Stimulated activated CD4-positive, alpha-beta T cell treated with anti-CD3 and anti-CD28 coated beads, Interleukin-1b, Interleukin-23, amount 100 ng/mL, for 48 hours (primary cell): ENCODE measurements at places on chromosomes 1 and 21.

DNA sequence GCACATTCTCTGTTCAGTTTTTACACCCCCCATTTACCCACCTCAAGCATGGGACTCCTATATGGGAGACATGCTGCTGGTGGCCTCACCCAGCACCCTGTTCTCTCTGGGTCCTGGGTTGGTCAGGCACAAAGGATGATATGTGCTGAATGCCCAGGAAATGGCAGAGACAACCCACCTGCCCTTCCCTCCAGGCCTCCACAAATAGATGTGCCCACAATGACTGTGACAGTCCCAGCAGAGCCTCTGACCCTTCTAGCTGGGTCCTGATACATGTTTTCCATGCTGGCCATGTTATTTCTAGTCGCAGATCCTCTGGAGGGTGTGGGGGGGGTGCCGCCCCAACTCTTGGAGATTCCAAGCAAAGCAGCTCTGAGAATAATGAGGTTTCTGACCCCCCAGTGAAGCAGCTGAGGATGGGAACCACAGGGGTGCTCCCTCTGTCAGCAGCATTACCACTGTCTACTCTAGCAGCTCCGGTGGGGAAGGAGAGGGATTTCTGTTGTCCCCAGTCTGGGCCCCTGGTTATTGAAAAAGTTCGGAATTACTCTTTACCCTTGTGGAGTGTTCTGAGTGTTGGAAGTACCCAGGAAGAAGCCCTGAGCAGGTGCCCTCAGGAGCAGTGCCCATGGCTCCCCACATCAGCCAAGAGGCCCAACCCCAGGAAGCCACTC is 1.2 kb upstream of the CCDC28B start:
- DNase-seq = no peak

DNA sequence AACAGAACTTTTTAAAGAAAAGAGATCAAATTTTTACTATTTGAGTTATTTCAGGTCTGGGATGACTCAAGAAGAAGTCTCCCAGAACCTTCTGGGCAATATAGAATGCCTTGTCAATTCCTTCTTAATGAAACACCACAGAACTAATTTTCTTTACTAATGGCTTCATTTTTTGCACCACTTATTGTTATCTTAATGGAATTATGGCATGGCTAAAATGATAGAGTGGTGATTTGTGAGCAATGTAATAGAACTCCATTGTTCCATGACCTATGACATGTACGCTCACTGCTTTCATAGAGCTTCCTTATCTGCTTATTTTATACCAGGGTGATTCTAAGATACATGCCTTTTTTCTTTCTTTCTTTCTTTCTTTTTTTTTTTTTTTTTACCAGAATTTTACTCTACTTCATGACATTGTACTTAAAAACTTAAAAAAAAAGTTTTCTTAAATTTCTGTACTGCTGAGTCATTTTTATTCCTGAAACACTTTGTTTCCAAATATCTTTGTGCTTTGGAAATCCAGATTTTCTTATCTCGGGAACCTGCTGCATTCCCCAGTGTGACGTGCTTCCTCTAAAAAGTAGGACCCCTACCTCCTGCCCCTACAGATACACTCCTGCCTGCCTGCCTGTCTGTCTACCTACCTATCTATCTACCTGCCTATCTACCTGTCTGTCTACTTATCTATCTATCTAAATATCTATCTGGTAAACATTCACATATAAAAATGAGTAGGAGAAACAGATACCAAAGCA is 284.9 kb downstream of the PBX1 start:
- DNase-seq = no peak

DNA sequence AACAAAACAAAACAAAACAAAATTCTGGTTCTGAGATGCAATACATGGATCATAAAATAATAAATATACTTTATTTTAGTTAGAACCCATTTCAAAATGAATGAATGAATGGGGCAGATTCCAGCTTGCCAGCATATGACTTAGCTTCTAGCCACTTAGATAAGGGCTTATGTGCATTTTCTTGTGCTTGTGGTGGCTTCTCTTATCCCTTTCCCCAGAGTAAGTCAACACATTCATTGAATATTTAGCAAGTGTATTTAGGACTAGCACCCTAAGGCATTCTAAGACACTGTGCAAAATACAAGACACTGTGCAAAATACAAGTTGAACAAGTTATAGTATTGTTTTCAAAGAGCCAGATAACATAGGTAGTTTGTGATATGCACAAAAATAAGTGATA is 4.7 kb downstream of the ADIPOR1 start:
- DNase-seq = no peak

DNA sequence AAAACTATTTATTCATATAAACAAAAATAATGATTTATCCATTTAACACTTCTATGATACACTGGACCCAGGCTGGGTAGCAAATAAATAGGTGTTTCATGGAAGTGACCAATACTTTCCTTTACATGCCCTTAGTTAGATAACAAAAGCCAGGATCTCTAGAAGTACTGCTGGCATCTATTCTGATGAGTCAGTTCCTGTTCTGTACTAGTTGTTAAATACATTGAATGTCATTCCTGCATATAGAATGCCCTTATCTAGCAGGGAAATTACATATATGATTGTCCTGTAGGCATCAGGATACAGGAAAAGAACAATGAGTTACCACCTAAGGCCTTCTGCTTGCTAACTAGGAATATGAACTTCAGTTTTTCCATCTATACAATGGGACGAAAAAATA is 130.8 kb downstream of the HFM1 start:
- no peak for DNase-seq

DNA sequence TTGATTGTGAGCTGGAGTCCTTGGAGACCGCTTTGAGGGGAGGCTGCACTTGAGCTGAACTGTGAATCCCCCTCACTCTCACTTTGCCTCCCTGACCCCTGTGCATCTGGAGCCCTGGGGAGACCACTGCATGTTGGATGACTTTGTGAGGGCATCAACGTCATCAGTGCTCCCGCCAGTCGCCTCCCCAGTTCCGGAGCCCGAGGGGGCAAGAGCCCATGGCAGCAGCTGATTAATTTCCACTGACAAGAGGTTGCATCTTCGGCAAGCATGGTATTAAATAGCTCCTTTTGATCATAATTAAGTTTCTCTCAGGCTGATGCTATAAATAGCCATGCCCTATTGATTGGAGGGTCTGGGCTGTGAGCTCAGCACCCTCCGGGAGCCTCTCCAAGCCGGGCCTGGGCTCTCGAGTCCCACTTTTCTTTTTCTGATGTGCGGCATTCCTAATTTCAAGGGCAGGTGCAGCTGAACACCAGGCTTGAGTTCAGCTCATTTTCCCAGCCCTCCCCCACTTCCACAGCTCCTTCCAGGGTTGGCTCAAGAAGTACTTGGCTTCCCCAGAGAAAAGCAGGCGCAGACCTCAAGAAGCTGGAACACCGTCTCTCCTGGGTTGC is 33.2 kb downstream of the KCND3 start:
- no peak for DNase-seq

DNA sequence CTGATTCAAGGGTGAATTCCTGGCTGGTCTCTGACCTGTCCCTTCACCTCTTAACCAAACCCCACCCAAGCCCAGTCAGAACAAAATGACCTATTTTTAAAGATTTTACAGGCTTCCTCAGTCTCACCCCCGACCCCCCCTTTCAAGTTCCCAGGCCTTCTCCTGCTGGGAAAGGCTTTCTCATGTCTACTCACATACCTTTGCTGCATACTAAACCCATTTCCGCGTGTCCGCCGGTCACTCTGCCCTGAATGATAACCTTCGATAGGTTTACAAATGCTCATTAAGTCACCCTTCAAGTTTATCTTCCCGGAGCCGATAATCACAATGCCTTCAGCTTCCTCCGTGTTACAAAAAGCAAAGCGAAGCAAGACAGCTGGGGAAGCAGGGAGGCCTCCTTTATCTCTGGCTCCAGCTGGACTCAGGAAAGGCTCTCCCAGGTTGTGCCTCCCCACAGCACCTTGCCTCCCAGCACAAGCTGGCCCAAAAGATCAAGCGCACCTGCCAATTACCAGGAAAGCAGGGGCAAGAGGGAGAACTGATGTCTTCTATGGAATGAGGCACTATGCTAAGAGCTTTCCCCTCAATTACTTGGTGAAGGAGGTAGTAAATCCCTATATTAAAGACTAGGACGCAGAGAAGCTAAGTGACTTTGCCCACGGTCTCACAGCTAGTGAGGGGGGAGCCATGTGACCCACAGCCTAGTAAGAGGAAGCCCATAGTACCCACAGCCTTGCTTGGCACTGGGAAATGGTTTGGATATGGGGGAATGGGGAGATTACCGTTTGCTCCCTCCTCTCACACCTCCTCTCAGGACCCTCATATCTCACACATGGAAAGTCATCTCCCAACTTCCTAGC is 15.9 kb downstream of the SMIM12 start:
- DNase-seq = no peak

GRCh38 chr1:221336126-221336525 is 405.8 kb downstream of the DUSP10 start:
- no peak for DNase-seq

DNA sequence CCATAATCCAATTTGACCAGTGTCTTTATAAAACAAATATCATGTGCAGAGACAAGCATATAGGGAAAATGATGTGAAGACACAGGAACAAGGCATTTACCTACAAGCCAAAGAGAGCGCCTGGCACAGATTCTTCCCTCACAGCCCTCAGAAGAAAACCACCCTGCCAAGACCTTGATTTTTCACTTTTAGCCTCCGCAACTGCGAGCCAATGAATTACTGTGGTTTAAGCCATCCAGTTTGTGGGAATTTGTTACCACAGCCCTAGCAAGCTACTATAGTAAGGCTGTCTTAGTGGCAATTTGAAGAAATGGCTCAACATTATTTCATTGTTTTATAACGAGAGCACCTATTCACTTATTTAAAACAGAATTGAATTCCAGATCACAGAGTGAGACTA is 85.7 kb upstream of the CCDC190 start:
- no peak for DNase-seq
